Cardiac atrium fibroblast (primary cell): ENCODE measurements at places on chromosomes 13 and 19. TPM values are rescaled to one million over a fixed set of nuclear protein-coding genes. Genes with fewer than 3 reads are reported as not detected.

Gene C19orf85
- not detected in 2 replicates for total RNA-seq

Gene HCN2
- total RNA-seq, result 4.2 and 5.6 TPM in 2 replicates

Gene CEACAM5
- total RNA-seq, result not detected in 2 replicates

Gene VSTM1
- total RNA-seq, result not detected in 2 replicates

Gene TUBA3C
- not detected in 2 replicates for total RNA-seq

Gene DENND1C
- not detected in 2 replicates for total RNA-seq

Gene KASH5
- not detected in 2 replicates for total RNA-seq

Gene DPF1
- 4.7 and 7.1 TPM in 2 replicates for total RNA-seq

Gene OXGR1
- total RNA-seq, result not detected in 2 replicates

Gene APOC1
- 14.9 and 38.3 TPM in 2 replicates for total RNA-seq

Gene ZNF610
- total RNA-seq, result 3.2 and 3.4 TPM in 2 replicates

Gene CPAMD8
- 0.36 and 0.81 TPM in 2 replicates for total RNA-seq

Gene SOX1
- total RNA-seq, result not detected in 2 replicates

Gene CIC
- 28.9 and 32.9 TPM in 2 replicates for total RNA-seq

Gene RXFP2
- not detected in 2 replicates for total RNA-seq

Gene ZDHHC20
- total RNA-seq, result 50.5 and 71.9 TPM in 2 replicates

Gene ZNF358
- total RNA-seq, result 43.9 and 50.9 TPM in 2 replicates

Gene LILRB5
- not detected in 2 replicates for total RNA-seq
